Right ventricle myocardium superior (tissue), 1 donor: ENCODE measurements at places on chromosomes 7 and 10.

GRCh38 chr10:80598951-80599350 is 61.2 kb downstream of the SH2D4B start:
- DNase-seq: no peak

- DNase-seq: no peak
Measured at GRCh38 chr7:128030263-128030653, 979 bp downstream of the LRRC4 start.

- DNase-seq: no peak
Measured at GRCh38 chr10:81872206-81872862, 2.7 kb upstream of the NRG3 start.

DNA sequence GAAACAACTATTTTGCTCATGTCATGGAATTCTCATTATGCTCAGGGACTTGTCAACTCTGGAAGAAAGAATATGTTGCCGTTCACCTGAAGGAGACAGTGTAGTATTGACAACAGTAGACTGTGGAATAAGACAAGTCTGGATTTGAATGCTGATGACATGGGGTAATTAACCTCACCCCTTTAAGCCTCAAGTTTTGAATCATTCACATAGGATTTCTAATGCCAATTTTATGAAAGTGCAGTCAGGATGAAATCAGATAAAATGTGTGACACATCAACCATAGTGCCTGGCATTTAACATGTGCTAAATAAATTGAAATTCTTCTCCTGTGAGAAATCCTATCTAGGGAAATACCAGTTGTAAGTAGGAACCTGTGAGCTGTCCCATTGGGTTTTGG is 305.8 kb downstream of the KIF20B start:
- DNase-seq: no peak

GRCh38 chr10:69499726-69500689 is 48.7 kb downstream of the TSPAN15 start:
- no peak for DNase-seq

GRCh38 chr10:16470747-16471146 is 33.9 kb downstream of the PTER start:
- DNase-seq: peak; percentile 43

DNA sequence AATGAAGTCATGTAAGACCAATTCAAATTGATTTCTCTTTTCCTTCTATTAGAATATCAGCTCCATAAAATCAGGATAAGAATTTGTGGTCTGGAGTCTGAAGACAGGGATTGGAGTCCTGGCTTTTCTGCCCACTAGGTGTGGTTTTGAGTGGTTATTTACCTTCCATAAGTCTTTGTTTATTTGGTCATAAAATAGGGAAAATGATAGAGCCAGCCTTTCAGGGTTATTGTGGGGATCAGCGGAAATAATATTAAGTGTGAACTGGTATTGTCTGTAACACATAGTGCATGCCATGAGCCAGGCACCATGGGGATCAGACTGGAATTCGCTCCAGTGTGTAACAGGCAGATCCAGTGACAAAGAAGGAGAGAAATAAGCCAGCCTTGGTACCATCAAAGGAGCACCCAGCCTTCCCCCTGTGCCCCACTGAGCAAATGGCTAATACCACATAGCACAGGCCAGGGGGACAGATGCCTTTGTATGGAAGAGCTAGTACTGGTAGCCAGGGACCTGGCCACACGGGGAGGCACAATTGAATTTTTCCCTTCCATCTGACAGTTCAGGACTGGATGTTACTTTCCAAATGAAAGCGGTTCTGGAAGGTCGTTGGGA is 509.7 kb upstream of the PODXL start:
- no peak for DNase-seq

DNA sequence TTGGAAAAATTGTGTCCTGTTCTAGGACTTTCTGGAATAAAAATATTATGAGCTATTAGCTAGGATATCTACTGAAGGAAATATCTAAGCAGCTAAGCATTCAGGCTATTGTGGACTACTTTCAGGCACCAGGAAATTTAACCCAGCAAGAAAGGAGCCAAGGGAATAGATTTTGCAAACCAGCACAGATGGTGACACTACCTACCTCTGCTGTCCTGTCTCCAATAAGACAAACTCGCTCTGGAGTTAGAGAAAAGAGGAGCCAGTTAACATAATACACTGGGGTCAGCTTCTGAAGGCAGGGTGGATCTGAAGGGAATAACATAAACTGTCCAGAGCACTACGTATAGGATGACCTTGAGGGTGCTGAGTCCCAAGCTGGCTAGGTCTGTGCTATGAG is 223.7 kb upstream of the PRSS58 start:
- no peak for DNase-seq

GRCh38 chr7:93843260-93843659 is 47.3 kb downstream of the TFPI2 start:
- DNase-seq: no peak

- DNase-seq: no peak
Measured at GRCh38 chr7:7226407-7226806, 44.1 kb downstream of the C1GALT1 start.

GRCh38 chr10:77163670-77164348 is 473.8 kb downstream of the KCNMA1 start:
- no peak for DNase-seq

- DNase-seq: no peak
Measured at GRCh38 chr7:97022491-97023306, 1.9 kb downstream of the DLX5 start.

- no peak for DNase-seq
Measured at GRCh38 chr10:14527134-14527844, 196.6 kb upstream of the FRMD4A start.

DNA sequence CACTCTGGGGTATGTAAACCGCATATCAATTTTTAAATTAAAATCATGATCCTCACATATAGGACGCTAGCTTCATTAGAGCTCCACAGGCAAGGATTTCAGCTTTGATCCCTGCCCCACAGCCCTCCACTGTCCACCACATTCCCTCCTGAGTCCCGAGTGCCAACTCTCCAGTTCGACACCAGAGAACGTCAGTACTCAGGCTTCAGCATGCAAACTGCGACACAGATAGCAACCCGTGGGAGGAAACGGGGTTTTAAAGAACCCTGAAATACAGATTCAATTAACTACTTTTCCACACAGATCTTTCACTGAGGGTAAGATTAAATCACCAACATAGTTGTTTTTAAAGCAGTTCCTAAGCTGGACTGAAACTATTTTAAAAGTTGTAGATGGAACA is 26.1 kb downstream of the RAPGEF5 start:
- no peak for DNase-seq

DNA sequence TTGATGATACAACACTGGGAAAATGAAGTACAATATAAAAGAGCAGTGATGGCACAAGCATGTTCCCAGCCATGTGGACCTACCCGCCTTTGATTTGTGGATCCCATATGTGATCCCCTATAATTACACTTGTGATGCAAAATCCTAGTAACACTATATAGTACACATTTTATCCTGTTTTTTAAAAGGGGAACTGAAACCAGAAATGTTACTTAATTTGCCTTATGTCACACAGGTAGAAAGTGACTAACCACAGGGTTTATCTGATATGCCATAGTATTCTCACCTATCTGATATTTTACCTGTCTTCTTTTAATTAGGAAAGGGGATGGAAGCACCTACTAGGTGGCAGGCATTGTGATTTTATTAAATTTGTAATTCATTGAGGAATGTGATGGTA is 35.0 kb downstream of the ARMC3 start:
- DNase-seq: no peak

DNA sequence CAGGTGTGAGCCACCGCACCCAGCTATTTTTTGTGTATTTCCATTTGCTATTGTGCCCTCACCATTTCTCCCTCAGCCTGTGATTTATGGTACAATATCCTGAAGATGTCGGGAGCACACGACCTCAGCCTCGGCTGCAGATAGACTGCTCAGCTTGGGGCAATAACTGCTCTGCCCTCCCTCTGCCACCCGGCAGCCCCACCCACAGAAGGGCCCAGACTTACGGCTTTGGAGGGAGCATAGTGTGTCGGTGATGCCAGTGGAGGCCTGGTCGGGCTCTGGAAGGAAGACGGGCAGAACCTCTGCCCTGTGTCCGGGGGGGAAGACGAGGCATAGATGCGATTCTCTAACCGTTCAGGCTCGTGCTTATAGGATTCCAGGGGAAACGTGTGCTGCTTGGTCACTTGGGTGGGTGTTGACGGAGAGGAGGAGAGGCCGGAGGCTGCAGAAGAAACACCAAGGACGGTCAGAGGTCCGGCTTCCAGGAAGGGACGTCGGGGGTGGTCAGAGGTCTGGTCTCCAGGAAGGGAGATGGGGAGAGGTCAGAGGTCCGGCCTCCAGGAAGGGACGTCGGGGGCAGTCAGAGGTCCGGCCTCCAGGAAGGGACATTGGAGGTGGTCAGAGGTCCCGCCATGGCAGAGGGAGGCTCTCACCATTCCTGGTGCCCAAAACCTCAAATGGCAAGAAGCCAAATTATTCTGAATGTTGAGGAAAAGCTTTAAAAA is 155.7 kb upstream of the RHEB start:
- no peak for DNase-seq

DNA sequence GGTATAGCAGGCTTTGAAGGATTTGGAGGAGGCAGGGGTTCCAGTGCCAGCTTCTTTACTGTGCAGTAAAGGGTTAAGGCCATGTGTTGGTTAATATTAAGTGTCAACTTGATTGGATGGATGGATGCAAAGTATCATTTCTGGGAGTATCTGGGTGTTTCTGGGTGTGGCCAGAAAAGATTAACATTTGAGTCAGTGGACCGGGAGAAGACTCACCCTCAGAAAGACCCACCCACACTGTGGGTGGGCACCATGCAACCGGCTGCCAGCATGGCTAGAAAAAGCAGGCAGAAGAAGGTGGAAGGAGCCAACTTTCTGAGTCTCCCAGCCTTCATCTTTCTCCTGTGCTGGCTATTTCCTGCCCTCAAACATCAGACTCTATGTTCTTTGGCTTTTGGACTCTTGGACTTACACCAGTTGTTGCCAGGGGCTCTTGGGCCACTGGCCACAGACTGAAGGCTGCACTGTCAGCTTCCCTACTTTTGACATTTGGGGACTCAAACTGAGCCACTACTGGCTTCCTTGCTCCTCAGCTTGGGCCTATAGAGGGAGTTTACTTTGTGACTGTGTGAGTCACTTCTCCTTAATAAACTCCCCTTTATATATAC is 6.8 kb upstream of the TRUB1 start:
- no peak for DNase-seq

DNA sequence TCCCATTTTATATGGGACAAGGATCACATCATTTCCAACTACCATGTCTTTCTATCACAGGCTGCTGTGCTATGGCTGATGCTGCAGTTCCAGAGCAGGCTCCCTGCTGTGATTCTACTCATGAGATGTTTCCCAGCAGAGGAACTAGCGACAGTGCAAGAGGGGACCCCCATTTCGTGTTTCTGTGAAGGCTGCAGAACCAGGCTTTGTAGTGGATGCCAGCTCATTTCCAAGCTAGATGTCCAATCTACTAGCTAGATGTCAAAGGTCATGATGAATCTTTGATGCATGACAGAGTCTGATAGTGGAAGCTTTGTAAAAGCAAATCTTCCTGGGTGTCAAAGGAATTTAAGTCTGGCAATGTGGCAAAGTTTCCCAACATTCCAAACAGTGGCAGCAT is 21.2 kb upstream of the MYO3A start:
- DNase-seq: no peak

- DNase-seq: no peak
Measured at GRCh38 chr7:112060625-112061024, 145.6 kb downstream of the DOCK4 start.

- no peak for DNase-seq
Measured at GRCh38 chr7:102180727-102181126, 105.9 kb upstream of the SH2B2 start.

DNA sequence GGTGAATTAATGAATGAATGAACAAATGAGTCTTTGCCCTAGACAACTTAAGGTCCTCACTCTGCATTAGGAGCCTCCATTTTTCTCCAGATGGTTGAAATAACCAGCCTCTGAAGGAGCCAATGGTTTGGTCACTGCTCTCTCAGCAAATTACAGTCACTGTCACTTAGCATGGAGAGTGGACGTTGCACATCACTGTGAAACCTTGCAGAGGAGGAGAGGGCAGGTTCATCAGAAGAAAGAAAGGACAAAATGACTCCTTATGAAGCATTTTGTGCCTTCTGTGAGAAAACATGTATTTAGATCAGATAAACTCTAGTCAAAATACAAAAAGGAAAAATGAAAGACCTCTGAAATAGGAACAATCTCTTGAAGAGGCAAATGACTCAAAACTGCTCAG is 6.6 kb upstream of the ATP6V0A4 start:
- no peak for DNase-seq

- DNase-seq: no peak
Measured at GRCh38 chr7:98418636-98419315, 17.9 kb upstream of the BAIAP2L1 start.

DNA sequence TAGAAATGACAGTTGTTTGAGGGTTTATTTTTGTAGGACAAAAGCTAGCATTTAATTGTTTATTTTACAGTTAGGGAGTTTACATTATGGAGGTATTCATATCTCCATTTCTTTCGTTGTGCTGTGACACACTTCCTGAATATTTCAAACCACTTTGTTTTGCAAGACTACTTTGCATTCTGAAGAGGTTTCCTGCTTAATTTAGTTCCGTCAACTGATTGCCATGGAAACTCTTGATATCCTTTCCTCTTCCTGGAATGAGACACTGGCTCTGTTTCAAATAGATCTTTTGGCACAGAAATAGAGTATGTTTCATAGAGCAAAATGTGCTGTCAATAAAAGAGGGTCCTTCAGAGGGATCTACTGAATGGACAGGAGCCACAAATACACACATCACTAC is 159.5 kb upstream of the AGR3 start:
- DNase-seq: no peak

DNA sequence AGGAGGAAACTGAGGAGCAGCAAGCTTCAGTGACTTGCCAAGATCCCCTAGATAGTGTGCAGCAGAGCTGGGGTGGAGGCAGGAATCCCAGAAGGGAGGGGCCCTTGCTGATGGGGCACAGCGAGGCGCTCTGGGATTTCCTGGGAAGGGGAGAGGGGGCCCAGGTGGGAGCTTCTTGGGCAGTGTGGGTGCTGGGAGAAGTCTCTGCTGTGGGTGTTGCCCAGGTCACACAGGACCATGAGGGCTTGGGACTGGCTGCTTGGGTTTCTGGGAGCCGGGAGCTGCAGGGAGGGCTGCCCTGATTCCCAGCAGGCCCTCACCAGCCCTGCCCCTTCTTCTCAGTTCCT is 55.2 kb downstream of the TSPAN15 start:
- DNase-seq: no peak

DNA sequence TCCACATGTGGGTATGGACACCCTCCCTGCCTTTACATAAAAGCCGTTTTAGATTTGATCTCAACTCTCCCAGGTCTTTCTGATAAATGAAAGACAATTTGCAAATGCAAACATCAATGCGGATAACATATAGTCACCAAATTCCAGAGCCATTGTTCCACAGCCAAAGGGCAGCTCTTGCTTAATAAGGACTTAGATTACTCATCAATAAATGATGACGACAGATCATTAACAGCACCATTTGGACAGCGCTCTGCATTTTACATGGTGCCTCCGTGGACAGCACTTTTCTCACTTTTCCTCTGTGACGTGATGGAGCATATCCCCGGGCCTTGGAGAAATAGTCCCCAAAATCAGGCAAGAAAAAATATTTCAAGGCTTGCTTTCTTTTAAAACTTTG is 370.3 kb upstream of the CELF2 start:
- no peak for DNase-seq

- no peak for DNase-seq
Measured at GRCh38 chr10:118970770-118971169, 58.7 kb upstream of the NANOS1 start.
